ENCODE measurements at places on chromosomes 6 and 20.

DNA sequence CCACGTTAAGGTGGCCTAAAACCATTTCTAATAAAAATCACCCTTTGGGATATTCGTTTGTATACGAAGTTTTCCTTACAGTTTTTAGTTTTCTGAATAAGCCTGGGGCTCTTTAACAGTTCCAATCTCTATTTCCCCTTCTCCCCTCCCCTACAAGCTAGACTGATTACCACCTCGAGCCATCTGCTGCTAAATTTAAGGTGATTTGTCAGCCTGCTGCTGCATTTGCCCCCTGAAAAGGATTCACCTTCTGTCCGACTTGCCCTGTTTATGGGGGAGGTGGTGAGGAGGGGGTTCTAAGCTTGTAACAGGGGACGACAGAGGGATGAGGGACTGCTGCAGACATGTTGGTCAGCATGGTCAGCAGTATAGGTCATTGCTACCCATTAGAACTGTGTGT lies 146.3 kb downstream of the JARID2 start:
- DNase-seq = no peak

DNA sequence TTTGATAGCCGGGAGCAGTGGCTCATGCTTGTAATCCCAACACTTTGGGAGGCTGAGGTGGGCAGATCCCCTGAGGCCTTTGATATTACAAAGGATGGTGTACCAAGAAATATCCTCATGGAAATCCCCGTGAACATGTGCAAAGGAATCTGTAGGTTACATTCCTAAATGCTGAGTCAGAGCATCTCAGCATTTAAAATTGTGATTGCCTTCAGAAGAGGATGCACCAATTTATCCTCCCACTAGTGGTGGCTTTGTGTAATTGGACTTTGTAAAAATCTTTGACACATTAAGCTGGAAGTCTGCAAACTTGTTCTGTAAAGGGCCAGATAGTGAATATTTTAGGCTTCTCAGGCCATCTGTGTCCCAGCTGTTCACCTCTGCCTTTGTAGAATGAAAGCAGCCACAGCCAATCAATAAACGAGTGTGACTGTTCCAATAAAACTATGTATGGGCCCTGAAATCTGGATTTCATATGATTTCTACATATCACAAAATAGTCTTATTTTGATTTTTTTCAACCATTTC lies 11.8 kb downstream of the TMEM14B start:
- peak; percentile 89 for DNase-seq

- no peak for DNase-seq
These were observed 38.7 kb downstream of the GNAS start for GRCh38 chr20:58891086-58891717.

- no peak for DNase-seq
These were observed 52.5 kb downstream of the HIVEP1 start for GRCh38 chr6:12064538-12065071.

DNA sequence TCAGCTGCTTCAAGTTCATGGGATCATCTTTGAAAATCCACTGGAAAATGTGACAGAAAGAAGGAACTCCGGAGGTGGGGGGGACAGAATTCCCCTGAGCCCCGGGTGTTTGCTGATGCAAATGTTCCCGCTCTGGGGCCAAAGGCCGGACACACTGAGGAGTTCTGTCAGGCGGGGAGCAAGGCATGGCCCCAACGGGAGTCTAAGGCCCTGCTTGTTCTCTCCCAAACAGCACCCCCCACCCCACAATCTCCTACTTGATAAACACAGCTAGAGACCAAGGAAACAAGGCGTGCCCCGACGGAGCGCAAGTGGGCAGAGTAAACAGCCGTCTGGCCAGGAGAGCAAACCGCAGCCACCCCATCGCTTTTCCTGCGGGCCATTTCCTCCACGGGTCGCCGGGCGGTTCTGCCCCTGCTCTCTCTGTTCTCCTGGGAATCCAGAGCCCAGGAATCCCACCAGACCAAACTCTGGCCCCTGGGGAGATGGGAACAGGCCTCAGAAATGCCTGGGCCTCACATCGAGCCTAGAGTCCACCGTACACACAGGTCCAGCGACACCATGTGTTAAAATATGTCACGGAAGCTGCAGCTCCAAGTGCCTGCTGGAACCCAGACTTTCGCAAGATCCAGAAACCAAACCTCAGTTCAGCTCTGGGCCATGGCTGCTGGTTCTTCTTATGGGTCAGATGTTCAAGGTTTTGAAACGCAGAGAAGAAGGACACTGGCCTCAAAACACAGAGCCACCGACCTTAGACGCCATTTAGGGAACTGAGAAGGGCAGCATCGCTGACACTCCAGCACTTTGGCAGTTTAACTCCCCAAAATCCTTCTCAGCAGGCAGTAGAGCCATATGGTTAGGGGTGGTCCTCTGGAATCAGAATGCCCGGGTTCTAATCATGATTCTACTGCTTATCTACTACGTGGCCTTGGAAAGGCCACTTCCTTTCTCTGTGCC lies 104.2 kb downstream of the PREX1 start:
- no peak for DNase-seq

GRCh38 chr6:10720265-10720959 lies 2.5 kb upstream of the TMEM14C start:
- no peak for DNase-seq

DNA sequence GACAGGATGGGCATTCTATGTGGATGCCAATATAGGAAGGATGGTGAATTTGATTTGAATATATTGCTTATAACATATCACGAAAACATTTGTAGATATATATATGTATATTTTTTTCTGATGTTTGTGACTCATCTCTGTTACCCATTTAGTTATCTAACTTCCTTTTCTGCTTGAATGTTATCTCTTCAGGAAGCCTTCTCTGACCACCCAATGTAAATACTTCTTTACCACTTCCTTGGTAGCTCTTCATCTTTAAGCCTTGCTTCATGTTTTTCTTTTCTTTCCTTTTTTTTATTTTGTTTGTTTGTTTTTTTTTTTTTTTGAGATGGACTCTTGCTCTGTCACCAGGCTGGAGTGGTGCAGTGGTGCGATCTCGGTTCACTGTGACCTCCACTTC lies 260.5 kb upstream of the EPHA7 start:
- DNase-seq = no peak

DNA sequence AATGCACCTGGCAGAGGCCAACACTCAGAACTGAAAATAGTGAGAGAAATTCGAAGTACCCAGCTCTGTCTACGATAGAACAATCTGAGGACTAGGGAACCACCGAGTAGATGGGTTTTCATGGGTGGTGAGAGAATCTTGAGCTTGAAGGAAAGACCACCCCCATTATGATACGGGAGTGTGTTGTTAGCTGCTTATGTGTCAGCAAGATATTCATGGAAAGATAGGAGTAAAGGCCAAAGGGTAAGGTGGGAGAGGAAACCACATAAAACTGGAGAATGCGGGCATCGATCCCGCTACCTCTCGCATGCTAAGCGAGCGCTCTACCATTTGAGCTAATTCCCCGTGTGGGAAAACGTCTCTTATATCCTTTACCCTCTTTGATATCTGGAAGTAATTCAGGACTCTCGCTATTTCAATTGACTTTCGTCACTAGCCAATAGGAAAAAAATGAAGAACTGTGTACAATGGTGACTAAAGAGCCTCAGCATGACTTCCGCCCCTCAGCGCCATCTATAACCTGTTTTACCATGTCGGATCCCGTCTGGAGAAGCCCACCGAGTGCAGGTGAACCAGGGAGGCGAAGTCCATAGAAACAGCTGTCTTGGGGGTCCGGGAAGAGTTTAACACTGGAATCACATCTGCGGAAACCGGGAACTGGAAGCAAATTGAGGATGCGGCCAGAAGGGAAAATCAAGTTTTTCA lies 25.0 kb upstream of the ABT1 start:
- peak; percentile 87 for DNase-seq

- peak; percentile 82 for DNase-seq
These were observed 179.3 kb downstream of the MTHFD1L start for GRCh38 chr6:151044465-151045441.

DNA sequence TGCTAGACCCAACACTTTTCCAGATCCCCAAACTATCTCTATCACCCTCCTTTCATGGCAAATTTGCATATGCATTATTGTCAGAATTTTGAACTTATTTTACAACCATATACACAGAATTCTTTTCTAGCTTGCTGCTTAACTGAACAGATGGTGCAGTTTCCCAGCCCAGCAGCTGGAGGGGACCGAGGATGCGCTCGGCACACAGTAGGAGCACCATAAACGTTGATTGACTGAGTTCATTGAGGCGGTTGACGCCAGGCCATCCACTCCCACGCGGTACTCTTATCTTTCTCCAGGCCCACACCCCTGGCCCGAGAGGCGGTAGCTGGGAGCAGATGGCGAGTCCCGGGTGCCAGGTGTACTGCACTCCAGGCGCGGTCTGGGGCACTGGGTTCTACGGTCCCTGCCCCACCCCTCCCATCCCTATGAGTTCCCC lies 6.8 kb upstream of the SOX4 start:
- DNase-seq = no peak

- no peak for DNase-seq
These were observed 33.8 kb upstream of the MRPS10 start for GRCh38 chr6:42251500-42251899.

GRCh38 chr20:19883501-19883900 lies 125.4 kb downstream of the RIN2 start:
- DNase-seq = no peak

GRCh38 chr6:39786649-39787048 lies 5.5 kb upstream of the DAAM2 start:
- DNase-seq = no peak

DNA sequence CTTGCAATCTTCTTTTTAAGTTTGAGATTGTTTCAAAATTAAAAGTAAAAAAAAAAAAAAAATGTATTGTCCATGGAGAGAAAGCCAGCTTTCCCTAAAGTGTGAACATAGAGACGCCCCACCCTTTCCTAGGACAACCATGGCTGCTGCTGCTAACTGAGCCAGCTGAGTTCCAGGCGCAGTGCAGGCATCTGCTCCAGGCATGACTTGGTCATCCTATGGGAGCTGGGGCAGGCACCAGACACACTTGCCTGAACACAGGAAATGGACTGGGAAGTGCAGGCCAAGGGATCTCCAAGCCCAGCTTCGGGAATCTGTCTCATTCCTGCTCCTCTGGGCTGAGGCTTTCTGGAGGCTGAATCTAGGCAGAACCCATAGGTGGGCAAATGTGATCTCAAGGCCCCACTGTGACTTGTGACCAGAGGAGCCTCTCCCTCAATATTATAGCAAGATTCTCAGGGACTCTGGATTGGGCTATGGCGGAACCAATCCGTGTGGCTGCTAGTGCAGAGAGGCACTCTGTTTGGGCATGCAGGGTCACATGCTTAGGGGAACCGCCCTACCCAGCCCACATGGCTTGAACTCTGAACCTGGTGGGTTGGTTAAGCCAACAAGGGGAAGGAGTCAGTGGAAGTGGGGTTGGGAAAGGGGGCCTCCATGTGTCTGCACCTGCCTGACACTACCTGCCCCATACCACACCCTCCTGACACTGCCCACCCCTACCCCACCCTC lies 138.2 kb upstream of the CST7 start:
- DNase-seq = no peak

DNA sequence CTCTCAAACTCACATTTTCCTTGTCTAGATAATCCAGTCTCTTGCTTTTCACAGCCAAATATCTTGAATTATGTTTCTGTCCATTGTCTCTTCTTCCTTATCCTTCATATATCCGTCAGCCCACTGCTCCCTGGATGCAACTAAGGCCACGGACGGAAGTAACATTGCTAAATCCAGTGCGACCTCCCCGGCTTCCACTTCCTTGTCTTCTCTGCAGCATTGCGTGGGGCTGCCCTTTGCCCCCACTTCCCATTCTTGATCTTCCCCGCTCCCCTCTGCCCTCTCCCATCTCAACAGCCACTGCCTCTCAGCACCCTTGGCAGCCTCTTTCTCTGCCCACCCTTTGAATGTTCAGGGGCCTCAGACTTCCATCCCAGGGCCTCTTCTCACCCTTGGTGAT lies 190.4 kb upstream of the UST start:
- no peak for DNase-seq

- DNase-seq = peak; percentile 32
These were observed 88.6 kb downstream of the BFSP1 start for GRCh38 chr20:17442588-17442987.

DNA sequence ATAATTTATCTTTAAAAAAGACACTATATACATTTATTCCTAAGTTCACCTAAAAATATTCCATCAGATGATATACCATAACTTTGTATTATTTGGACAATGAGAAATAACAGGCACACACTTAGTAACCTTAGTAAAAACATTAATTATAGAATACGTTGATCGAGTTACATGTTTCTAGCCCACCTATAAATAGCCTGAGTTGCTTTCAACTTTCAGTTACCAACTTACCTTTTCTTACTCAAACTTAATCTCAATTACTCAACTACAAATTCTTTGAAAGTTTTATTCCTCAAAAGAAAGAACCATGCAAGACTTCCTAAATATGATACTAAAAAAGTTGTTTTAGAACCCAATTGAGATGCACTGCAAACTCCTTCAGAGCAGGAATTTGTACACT lies 12.2 kb downstream of the ARHGAP18 start:
- DNase-seq = no peak

DNA sequence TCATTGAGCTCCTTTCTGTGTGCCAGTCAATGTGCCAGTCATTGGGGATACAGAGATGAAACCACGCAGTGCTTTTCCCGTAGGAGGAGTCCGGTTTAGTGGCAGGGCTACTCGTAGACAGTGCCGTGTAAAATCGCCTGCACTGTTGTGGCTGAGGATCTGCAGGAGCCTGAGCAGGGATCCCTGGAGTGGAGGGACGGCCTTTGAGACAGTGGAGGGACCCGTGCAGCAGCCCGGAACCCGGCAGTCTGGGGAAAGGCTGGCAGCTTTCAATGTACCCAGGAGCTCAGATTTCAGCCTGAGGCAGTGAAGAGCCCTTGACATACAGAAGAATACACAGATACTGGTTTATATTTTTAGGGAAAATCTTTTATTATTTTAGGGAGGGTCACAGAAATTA lies 203.3 kb downstream of the ARID1B start:
- no peak for DNase-seq

- no peak for DNase-seq
These were observed 61.7 kb downstream of the TCP11 start for GRCh38 chr6:35079311-35080000.

- no peak for DNase-seq
These were observed 177.3 kb downstream of the CARMIL1 start for GRCh38 chr6:25456249-25457040.

GRCh38 chr6:4987432-4987831 lies 16.4 kb downstream of the RPP40 start:
- DNase-seq = no peak
